Activated naive CD4-positive, alpha-beta T cell (primary cell): ENCODE measurements at places on chromosomes 1 and 21.

DNA sequence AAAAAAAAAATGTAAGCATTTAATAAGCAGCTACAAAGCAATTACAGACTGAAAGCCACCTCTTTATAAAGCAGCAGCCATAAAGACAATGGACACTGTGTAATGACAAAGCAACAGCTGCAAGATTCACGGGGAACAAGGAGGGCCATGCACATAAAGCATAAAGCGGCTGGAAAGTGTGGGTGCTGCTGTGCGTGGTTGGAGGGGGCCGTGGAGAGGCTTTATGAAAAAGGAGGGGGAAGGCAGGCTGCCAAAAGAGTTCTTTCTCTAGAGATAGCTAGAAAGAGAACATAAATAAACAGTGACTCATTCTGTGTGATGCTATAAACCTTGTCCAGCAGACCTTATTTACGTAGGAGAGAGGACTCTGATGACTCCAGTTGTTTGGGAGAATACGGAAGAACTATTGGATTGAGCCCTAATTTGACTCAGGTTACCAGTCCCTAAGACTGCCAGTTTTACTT, 49.3 kb downstream of the ADAMTS1 start:
- no peak for DNase-seq

- no peak for DNase-seq
Observed at GRCh38 chr1:224266105-224266914, 63.7 kb downstream of the NVL start.

DNA sequence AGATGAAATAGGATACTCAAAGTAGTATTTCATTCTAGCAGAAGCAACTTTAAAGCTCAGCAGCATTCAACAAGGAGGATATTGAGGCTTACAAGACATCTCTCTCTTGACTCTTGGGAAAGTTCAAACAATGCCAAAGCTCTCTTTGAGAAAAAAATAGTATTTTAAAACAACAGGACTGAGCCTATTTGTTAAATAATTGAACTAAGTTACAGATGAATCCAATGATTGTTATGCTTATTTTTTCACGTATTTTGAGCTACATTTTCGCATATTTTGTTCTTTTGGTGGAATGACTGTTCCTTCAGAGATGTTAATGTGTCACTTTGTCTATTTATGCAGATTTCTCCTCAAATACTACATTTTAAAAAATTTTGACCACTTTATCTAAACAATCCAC, 200.7 kb downstream of the KCTD3 start:
- no peak for DNase-seq

DNA sequence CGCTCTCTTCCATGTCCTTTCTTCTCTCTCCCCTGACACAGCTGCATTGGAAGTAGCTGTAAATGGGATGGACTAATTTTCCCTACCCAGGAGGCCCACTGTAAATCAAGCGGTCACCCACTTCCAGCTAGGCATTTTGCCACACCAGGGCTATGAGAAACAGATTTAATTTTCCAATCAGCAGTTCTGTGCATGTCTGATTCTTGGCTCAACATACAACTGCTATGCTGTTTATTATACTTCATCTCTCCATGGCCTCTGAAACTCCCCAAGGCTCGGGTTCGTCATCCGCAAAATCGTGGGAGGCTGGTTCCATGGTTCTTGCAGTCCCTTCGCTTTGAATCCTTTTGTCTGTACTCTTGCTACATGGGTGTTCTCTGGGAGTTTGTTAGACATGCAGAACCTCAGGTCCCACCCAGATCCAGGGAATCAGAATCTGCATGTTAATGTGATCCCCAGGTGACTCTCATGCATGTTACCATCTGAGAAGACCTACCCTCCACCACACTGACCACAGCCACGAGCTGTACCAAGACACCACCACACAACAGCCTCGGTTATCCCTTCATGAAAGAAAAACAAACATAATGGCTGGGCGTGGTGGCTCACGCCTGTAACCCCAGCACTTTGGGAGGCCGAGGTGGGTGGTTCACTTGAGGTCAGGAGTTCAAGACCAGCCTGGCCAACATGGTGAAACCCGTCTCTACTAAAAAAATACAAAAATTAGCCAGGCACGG, 190.5 kb downstream of the GABPA start:
- no peak for DNase-seq

DNA sequence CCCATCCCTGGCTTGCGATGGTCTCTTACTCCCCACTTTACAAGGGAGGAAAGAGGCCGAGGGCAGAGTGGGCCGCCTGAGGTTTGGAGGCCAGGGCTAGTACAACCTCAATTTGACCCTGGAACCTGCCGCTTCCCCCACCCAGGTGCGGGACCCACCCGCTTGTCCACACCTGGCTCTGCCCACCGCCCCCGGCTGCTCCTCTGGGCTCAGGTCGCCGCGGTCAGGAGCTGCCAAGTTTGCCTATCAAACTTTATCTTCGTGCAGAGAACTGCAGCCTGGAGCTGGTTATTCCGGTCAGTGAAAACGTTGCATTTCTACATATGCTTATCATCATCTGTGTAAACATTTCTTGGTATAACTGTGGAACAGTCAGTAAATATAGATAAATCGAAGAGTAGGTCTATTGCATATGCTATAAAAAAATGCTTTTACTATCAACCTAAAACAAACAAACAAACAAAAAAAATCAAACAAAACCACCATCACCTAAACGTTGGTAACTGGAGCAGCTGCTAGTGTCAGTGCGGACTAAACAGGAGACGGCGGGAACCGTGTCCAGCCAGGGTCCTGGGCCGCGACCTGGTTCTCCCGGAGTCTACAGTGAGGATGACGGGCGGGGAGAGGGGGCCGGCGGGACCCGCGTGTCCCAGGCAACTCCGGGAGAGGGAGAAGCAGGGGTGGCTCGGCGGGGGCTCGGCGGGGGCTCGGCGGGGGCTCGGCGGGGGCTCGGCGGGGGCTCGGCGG, 906 bp upstream of the ADARB1 start:
- DNase-seq = no peak

- DNase-seq = no peak
Observed at GRCh38 chr1:50975436-50975835, 5.4 kb downstream of the CDKN2C start.

DNA sequence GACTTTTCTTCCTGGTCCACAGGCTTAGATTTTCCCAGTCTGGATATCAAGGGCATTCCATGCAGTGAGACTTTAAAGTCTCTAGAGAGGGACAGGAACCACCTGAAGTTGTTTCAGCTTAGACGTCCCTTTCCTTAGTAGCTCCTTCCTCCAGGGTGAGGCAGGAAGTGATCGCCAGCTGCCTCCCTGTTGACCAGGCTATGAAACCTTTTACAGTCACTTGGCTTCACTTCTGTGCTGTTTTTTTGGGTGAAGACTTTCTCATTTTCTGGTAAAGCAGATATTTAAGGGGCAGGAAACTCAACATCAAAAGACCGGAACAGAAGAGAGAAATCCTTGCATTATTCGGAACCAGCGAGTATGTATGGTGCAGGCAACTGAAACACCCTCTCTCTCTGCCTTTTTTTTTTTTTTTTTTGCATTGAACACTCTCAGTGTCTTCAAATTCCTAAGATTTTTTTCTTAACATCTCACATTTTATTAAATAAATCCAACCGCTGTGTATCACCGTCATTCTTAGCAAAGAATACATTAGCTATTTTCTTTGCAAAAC, 234.6 kb upstream of the IRF2BP2 start:
- DNase-seq = no peak

GRCh38 chr1:155012026-155012546, 9.5 kb downstream of the ZBTB7B start:
- no peak for DNase-seq

GRCh38 chr1:194175251-194175650, 988.8 kb upstream of the B3GALT2 start:
- DNase-seq = no peak

DNA sequence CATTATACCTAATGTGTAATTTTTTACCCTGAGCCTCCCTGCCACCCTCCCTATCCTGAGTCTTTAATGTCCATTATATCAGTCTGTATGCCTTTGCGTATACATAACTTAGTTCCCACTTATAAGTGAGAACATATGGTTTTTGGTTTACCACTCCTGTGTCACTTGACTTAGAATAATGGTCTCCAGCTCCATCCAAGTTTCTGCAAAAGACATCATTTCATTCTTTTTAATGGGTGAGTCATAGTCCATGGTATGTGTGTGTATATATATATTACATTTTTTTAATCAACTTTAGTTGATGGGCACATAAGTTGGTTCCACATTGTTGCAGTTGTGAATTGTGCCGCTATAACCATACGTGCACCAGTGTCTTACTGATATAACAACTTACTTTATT, 477.1 kb upstream of the NEGR1 start:
- no peak for DNase-seq

DNA sequence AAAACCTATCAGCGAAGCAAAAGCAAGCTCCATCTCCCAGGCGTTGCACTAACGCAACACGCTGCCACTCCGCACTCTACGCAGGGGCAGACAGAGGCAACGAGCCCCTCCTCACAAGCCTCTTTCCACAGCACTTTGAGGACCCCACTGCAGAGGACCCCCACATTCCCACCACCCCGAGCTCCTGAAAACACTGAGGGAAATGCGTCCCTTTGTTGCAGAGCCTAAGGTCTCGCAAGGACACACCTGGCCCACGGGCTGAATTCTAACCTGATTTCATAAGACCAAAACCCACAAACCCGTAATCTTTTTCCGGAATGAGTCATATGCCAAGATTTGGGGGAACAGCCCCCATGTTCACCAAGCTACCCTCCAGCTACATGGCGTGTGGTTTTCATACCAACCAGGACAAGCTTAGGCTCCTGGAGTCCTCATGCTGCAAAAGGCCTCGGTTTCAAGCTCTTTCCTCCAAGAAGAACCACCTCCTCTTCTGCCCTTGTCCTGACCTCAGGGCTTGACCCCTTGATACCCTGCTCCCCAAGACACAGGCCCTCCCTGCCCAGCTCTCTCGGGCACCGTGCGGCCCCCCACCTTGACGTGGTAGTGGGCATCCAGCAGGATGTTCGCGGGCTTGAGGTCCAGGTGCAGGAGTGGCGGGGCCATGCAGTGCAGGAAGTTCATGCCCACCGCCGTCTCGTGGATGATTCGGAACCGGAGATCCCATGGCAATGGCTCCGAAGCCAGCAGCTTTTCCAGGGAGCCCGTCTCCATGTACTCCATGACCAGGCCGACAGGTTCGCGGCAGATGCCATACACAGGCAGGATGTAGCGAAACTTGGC, 10.7 kb downstream of the RIPK4 start:
- DNase-seq = no peak

DNA sequence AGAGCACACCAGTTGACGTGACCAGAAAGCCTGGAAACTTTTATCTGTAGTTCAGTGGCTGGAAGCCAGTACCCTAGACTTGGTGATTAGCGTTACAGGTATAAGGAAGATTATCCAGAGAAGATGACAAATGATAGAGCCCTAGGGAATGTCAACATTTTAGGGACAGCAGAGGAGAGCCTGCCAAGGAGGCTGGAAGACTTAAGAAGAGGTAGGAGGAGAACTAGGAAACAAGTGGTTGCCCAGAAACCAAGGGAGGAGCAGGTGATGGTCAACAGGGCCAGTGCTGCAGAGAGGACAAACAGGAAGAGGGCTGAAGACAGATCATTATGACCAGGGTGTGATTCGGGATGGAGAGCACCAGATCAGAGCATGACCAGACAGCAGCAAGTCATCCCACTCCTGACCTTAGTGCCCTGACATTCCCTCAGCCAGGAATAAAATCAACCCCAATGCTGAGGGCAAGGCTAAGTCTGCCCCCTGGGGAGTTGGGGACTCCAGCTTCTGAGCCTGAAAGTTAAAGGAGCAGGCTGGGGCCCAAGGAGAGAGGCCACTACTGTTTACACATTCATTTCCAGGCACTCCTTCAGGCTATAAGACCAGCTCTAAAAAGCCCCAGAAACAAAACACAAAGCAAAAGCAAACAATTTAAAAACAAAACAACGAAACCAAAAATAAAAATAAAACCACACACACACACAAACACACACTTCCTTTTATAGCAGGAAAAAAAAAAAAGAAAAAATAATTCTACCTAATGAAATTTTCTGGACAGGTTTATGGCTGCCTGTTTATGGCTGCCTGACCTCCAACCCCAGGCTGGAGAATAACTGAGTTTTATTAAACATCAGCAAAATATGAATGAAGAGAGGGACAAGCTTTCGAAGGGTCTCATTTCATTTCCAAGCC, 48.6 kb upstream of the LRRC52 start:
- no peak for DNase-seq

DNA sequence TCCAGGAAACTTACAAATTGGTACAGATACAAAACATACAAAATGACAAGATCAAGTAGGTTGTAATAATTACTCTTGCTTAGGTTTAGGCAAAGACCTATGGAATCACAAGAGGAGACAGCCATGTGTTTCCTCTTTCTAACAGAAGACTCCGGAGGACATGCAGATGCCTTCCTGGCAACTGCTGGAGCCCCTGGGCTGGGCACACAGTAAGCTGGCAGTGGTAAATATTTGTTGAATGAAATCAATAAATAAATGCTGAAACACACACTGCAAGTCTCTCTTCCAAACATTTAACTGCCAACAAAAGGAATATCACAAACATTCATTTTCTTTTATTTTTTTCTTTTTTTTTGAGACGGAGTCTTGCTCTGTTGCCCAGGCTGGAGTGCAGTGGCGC, 149.4 kb downstream of the SLC45A1 start:
- no peak for DNase-seq

DNA sequence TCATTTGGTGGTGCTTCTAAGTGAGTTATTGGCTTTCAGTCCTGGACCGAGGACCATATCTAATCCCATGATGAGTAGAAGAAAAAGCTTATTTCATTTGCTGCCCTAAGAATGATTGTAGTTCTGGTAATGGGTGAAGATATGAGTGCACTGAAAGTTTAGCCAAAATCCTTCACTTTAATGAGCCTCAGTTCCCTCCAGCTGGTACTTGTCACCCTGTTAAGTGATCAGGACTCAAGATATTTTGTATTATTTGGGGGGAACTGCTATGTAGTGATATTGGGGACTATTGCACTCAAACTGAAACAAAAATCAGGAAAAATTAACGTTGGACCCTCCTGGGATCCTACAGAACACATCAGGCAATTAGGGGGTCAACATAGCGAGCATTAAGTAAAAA, 165.9 kb downstream of the PRDM2 start:
- no peak for DNase-seq

GRCh38 chr1:163093579-163093978, 24.4 kb downstream of the RGS4 start:
- DNase-seq = no peak
